T-helper 2 cell treated with Interferon-gamma antibody and Interleukin-4, amounts not matched to agents 100 ng/mL and 5 ng/mL, for 36 hours (primary cell): ENCODE measurements at places on chromosomes 5 and 9. TPM values are rescaled to one million over a fixed set of nuclear protein-coding genes. Genes with fewer than 3 reads are reported as not detected.

The GOLPH3 gene
- total RNA-seq, result 78.0 and 80.6 TPM in 2 replicates

The MCC gene
- 3.2 and 3.8 TPM in 2 replicates for total RNA-seq

The GFI1B gene
- not detected in 2 replicates for total RNA-seq

The AIF1L gene
- 0.25 and 0.32 TPM in 2 replicates for total RNA-seq

The PCDHGA11 gene
- 0.11 and 0.25 TPM in 2 replicates for total RNA-seq
